Activated CD4-positive, alpha-beta T cell treated with anti-CD3 and anti-CD28 coated beads, Interleukin-10, Interleukin-2, amounts not matched to agents 100 ng/mL and 50 ng/mL, durations not matched to agents 16 hours and 8 hours (primary cell): ENCODE measurements at places on chromosomes 1 and 21.
A peak's percentile ranks its signal among the peaks of the same experiment; 100 is the strongest.

DNA sequence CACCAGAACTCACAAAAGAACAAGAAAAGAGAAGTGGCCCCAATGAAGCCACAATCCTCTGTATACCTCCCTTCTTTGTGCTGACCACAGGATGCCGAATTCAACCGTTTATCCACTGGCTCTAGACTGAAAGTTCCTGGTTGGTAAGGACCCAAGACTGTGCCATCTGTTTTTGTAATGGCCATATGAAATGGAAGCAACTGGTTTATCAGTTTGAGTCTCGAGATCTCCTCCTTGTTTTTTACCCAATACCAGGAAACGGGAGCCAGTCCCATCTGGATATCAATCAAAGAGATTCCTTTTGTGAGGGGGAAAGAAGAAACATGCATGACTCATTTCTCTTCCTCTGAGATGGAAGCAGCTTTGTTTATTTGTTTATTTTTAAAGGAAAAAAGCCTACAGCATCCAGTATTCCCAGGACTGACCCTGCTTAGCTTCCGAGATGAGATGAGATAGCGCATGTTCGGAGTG lies 32.4 kb upstream of the ZNF124 start:
- DNase-seq, result no peak

DNA sequence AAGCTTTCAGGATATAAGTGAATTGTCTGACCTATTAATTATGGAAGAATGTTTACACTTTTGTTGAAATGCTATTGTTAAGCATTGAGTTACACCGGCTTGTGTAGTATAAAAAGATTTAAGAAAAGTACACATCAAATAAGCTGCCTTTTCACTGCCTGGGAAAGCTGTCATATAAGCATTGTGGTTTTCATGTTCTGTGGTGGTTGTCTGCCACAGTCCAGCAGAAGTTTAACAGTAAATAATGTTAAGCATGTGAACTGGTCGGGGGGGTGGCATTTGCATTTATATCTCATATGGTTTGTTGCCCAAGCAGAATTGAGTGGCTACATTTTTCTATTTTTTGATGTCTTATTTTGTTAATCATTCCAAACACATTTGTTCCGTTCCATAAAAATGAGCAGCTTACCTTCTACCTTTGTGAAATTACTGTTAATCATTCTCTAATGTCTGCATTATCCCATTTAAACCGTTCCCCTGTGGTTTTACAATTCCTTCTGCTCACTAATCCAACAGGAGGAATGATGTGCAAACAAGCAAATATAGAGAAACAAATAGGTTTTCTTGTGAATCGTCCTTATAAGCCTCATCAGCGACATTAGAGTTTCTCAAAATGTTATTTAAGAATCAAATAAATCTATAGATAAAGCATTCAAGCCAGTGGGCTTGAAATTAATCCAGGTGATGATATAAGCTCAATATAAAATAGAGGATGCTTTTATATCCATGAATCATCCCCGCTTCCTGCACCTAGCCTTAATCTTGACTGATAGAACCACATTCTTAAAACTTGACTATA lies 160.8 kb upstream of the SAMSN1 start:
- DNase-seq, result no peak

- no peak for DNase-seq
Measured at GRCh38 chr1:81949421-81949820, 148.7 kb downstream of the ADGRL2 start.

GRCh38 chr21:42490720-42491119 lies 5.3 kb downstream of the RSPH1 start:
- DNase-seq, result no peak

GRCh38 chr1:26797627-26798026 lies 9.9 kb downstream of the PIGV start:
- no peak for DNase-seq

GRCh38 chr1:83098791-83099190 lies 900.1 kb downstream of the TTLL7 start:
- DNase-seq, result no peak

- peak; percentile 61 for DNase-seq
Measured at GRCh38 chr1:87224201-87224600, 104.5 kb upstream of the LMO4 start.

- no peak for DNase-seq
Measured at GRCh38 chr1:231951374-231951773, 324.8 kb downstream of the DISC1 start.

GRCh38 chr1:26307363-26307781 lies 936 bp upstream of the UBXN11 start:
- peak; percentile 55 for DNase-seq

GRCh38 chr1:71026093-71026492 lies 21.5 kb downstream of the PTGER3 start:
- no peak for DNase-seq

GRCh38 chr1:183188240-183188639 lies 2.2 kb downstream of the LAMC2 start:
- DNase-seq, result no peak

GRCh38 chr21:25283720-25284119 lies 323.6 kb downstream of the MRPL39 start:
- DNase-seq, result peak; percentile 36

DNA sequence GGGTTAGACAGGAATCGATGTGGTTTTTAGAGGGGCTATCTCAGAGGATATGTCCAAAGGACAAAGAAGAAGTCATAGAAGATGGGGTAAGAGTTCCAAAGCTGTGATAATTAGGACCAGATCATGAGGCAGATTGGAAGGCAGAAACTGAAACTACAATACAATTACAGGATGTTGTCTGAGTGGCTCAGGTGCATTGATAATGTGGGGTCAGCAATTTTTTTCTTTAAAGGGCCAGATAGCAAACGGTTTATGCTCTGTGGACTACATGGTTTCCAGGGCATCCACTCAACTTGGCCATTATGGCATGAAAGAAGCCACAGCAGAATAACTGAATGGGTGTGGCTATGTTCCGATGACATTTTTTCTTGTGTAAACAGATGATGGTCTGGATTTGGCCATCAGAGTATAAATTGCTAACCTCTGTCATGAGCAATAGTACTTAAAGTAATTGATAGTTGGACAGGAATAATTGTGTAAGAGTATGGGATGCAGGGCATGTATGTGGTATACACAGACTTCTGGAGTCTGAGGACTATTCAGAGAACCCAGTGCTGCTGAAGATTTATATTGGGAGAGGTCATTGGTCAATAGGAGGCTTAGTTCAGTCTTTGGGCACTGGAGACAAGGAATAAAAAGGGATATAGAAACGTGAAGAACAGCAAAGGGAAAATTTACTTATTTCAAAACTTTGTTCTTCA lies 198.4 kb upstream of the ADGRL4 start:
- DNase-seq, result no peak

DNA sequence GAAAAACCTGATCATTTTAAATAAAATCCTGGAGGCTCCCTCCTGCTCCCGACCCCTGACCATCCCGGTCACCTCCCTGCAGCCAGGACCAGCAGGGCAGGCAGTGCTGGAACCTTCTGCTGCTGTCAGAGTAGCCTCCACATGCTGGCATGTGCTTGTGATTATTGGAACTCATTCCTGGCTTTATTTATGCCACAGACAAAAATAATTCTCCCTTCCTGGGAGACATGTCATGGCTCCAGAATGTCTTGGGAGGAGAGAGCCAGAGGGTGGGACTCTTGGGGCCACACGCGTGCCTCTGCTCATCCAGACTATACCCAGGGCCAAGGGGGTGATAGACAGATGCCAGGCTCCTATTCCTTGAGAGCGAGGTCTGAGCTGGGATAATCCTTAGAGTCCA lies 183.6 kb upstream of the RAB4A start:
- DNase-seq, result no peak

DNA sequence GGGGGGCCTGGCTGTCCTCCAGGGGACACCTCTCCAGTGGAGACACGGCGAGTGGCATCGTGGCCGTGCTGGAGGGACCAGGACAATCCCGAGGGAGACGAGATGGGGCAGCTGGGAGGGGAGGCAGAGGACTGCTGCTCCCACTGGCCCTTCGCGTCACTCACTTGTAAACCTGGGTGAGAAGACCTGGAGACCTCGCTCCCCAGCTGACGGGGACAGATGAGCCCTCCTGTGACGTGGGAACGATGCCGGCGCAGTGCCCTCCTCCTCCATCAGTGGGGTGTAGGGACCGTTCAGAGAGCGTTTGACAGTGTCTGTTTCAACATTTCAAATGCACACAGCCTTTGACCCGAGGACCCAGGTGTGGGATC lies 4.6 kb downstream of the SPATC1L start:
- no peak for DNase-seq

- DNase-seq, result no peak
Measured at GRCh38 chr1:152873495-152873894, 4.6 kb upstream of the SMCP start.

DNA sequence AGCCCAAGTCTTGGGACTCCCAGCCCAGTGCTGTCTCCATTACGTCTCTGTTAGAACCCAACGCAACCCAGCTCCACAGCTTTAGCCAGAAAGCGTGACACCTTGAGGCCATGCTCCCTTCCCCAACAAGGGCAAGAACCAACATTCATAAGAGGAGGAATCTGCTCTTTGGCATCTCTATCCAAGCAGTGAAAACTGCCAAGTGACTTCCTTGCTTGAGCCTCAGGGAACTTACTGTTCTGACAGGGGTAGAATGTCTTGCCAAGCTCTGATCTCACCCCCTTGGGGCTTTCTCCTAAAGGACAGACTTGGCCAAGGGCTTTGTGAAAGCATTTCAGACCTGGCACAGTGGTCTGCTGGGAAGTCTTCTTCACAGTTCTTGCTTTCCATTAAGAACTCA lies 56.6 kb downstream of the SYT6 start:
- no peak for DNase-seq

GRCh38 chr1:197521118-197521739 lies 253.2 kb downstream of the CRB1 start:
- DNase-seq, result peak; percentile 51

GRCh38 chr21:44579056-44579832 lies 1.2 kb downstream of the KRTAP10-5 start:
- no peak for DNase-seq

DNA sequence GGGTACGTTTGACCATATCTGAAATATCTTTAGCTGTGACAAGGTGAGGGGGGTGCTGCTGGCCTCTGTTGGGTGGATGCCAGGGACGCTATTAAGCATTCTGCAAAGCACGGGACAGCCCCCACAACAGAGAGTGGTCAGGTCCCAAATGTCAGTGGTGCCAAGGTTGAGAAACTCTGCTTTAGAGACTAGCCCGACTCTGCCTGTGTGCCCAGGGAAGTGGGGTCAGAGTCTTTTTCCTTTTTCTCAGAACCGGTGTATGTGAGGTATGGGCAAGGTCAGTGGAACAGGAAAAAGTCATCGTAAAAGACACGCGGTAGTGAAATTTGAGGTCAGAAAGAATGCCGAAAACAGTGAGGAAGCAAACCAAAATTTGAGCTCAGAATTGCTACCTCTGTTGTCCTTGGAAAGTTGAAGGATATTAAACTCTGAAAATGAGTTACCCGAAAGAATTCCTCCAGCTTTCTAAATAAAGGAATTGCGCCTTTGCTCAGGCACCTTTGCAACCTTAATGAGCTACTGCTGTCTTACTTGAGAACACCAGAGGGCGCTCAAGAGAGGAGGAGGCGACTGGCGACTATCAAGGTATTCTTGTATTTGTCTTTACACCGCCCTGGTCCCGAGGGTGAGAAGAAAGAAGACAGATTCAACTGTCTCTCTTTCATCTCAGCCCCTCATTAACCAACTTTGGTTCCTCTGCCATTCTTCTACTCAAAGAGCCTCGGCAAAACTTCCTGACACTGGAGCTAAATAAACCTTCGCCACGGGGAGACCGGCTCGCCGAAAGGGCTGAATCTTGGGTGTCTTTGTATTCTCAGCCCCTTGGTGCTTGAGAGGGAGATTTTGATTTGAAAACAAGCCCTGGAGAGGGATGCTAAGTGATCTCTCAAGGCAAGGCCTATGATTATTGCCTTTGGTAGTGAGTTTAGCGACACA lies 85.4 kb upstream of the OLIG2 start:
- DNase-seq, result peak; percentile 58

DNA sequence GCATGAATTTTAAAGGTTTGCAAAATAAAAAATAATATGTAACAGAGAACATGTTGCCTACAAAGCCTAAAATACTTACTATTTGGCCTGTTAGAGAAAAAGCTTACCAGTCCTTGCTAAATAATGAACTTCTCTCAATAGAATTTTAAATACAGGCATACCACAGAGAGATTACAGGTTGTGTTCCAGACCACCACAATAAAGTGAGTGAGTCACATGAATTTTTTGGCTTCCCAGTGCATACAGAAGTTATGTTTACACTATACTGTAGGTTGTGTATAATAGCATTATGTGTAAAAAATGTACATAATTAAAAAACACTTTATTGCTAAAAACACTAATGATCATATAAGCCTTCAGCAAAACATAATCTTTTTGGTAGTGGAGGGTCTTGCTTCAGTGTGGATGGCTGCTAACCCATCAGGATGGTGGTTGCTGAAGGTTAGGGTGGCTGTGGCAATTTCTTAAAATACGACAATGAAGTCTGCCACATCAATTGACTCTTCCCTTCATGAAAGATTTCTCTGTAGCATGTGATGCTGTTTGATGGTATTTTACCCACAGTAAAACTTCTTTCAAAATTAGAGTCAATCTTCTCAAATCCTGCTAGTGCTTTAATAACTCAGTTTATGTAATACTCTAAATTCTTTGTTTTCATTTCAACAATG lies 48.6 kb downstream of the SCYL3 start:
- no peak for DNase-seq

DNA sequence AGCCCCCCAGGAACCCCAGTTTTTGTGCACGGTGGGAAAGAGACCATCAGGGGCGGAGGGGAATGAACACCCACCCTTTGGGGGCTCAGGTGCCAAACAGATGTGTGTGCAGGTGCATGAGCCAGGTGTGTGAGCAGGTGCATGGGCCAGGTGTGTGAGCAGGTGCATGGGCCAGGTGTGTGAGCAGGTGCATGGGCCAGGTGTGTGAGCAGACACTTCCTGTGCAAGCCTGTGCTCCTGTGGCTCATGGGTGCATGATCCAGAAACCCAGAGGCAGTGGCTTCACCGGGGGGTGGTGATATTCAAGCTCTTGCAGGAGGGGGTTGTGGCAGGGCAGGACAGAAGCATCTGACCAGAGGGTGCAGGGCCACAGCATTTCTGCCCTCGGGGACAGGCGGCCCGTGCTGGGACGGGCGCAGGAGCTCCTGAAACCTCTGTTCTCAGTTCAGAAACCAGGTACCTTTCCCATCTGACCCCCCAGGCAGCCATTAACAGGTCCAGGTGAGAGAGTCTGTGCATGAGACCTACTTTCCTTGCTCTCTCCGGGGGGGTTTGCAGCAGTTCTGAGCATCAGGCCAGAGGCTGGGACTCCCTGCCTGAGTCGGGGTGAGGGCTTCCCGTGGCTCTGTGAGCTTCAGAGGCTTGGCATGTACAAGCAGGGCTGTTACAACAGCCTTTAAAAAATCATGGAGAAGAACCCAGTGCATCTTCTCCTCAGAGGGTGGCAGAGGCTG lies 29.1 kb downstream of the COL18A1 start:
- no peak for DNase-seq

- no peak for DNase-seq
Measured at GRCh38 chr1:42963378-42964043, 4.8 kb upstream of the SLC2A1 start.

GRCh38 chr1:58798910-58799442 lies 15.1 kb upstream of the JUN start:
- no peak for DNase-seq

DNA sequence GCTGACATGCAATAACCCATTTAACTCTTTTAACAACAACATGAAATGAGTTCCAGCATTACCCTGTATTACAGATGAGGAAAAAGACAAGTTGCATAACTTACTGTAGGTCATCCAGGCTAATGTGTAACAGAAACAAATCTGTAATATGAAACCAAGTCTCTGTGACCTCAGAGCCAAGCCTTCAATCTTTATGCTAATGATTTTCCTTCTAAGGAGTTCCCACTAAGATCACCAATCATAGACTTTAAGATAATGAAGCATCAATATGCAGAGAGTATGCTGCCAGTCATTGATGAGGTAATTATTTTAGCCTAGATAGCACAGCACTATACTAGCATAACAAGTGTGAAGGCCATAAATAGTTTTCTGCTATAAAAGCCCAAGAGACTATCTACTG lies 35.6 kb upstream of the RNPC3 start:
- no peak for DNase-seq
